Left cardiac atrium (tissue), 4 donors: ENCODE measurements at places on chromosomes 7 and 10. TPM values are rescaled to one million over a fixed set of nuclear protein-coding genes. Genes with fewer than 3 reads are reported as not detected.

- DNase-seq, result peak; percentile 63
These were observed 642 bp upstream of the COL13A1 start for GRCh38 chr10:69801094-69801433.

GRCh38 chr7:123573341-123573740, 15.7 kb upstream of the NDUFA5 start:
- no peak for DNase-seq

DNA sequence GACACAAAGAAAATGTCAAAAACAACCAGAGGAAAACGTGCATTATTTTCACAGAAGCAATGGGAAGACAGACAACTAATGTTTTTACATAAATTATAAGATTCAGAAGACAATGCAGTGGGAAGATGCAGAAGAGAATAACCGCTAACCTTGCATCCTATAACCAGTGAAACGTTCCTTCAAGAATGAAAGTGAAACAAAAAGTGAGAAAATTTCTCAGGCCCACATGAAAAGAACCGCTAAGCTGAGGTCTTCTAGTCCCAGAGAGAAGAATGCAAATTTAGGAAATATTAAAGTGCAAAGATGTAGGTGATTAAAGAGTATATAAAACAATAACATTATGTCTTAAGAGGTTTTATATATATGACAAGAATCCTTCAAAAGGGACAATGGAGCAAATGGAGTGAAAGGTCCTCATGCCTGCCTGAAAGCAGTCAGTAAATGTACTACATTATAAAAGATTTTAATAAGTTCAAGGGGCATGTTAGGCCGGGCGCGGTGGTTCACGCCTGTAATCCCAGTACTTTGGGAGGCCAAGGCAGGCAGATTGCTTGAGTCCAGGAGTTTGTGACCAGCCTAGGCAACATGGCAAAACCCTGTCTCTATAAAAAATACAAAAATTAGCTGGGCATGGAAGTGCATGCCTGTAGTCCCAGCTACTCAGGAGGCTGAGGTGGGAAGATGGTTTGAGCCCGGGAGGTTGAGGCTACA, 43.1 kb upstream of the DDC start:
- DNase-seq, result no peak

DNA sequence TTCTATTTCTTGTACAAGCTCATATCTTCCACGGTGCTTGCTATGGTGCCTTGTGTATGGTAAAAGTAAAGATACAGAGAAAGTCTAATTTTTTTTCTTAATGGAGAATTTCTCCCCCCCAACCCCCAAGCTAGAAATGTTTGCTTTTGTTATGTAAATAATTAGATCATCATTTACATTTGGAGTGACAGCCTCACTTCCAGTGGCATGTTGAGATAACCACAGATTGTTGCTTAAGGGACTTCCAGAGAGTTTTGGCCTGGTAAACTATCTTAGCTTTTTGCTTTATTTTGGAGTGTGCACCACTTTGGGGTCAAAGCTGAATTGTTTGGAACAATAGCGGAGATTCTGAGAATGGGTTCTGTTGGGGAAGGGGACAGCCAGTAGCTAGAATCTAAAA, 129.7 kb downstream of the ZNF365 start:
- no peak for DNase-seq

GRCh38 chr7:100102950-100103840, 1.8 kb downstream of the AP4M1 start:
- DNase-seq, result no peak

GRCh38 chr7:106054156-106054910, 57.8 kb downstream of the SYPL1 start:
- DNase-seq, result no peak

- no peak for DNase-seq
These were observed 35.2 kb downstream of the CYP17A1 start for GRCh38 chr10:102801978-102802377.

- no peak for DNase-seq
These were observed 33.0 kb downstream of the OR6V1 start for GRCh38 chr7:143085109-143085508.

DNA sequence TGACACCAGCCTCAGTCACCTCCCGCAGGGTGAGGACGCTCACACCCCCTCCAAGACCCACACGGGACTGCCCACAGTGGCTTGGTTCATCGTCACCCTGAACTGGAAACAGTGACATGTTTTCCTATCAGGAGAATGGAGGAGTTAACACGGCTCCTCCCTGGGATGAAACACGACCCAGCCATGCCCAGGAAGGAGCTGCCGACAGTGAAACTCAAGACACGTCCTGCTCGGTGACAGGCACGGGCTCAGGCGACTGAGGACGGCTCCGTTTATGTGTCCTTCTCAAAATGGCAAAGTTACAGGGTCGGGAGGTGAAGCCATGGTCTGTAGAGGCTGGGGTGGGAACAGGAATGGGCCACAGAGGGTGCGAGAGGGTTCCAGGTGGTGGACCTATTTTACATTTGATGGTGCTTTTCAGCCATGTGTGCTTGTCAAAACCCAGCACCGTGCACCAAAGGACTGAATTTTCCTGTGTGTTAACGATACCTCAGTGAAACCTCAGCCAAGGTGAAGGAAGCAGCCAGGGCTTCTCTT, 272.4 kb downstream of the ADARB2 start:
- no peak for DNase-seq

- DNase-seq, result no peak
These were observed 814.8 kb downstream of the TNS3 start for GRCh38 chr7:46767071-46767470.

DNA sequence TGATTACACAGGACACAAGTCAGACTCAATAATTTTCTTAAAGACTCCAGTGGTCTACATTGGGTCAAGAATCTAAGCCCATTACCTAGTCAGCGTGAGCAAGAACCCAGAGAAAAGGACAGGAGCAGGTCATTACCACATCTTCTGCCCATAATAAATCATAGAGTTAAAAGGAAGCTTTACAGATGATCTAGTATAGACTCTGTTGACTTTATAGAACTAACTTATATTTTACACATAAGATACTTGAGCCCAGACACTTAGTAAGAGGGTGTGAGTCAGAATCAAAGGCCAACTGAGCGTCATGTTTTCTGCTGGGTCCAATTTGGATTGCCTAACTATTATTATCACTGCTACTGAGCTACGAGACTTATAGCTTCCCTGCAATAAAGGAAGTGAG, 206.1 kb upstream of the NPSR1 start:
- no peak for DNase-seq

Gene POU6F2
- 1.0 TPM for total RNA-seq

Gene IPMK
- total RNA-seq, result 3.1 TPM

Gene OR2A1
- total RNA-seq, result not detected

Gene GPR15LG
- total RNA-seq, result not detected

Gene SPDYE17
- not detected for total RNA-seq

Gene DGKI
- 7.2 TPM for total RNA-seq

Gene CBX3
- total RNA-seq, result 82.7 TPM

Gene ANXA8L1
- total RNA-seq, result 2.4 TPM
